Right kidney (tissue), 9 donors: ENCODE measurements at places on chromosomes 16 and 17.
A peak's percentile ranks its signal among the peaks of the same experiment; 100 is the strongest.

GRCh38 chr17:83181991-83182619 lies 102.7 kb downstream of the METRNL start:
- no peak for DNase-seq

DNA sequence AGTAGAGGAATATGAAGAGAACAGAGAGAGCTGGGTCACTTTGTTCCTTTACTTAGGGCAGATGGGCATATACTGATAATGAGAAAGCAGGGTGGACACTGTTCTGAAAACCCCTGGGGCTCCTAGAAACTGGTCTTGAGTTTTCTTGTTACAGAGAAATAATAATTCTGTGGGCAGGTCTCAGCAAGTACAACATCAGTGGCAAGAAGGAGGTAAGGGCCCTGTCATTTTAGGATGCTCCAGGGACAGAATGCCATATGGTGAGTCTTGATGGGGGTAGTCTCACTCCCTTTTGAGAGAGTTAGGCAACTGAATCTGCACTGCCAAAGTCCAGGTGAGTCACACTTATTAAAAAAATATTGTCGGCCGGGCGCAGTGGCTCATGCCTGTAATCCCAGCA lies 102.3 kb downstream of the KCNJ2 start:
- no peak for DNase-seq

- DNase-seq, result no peak
Observed at GRCh38 chr17:46039592-46040186, 40.6 kb downstream of the STH start.

DNA sequence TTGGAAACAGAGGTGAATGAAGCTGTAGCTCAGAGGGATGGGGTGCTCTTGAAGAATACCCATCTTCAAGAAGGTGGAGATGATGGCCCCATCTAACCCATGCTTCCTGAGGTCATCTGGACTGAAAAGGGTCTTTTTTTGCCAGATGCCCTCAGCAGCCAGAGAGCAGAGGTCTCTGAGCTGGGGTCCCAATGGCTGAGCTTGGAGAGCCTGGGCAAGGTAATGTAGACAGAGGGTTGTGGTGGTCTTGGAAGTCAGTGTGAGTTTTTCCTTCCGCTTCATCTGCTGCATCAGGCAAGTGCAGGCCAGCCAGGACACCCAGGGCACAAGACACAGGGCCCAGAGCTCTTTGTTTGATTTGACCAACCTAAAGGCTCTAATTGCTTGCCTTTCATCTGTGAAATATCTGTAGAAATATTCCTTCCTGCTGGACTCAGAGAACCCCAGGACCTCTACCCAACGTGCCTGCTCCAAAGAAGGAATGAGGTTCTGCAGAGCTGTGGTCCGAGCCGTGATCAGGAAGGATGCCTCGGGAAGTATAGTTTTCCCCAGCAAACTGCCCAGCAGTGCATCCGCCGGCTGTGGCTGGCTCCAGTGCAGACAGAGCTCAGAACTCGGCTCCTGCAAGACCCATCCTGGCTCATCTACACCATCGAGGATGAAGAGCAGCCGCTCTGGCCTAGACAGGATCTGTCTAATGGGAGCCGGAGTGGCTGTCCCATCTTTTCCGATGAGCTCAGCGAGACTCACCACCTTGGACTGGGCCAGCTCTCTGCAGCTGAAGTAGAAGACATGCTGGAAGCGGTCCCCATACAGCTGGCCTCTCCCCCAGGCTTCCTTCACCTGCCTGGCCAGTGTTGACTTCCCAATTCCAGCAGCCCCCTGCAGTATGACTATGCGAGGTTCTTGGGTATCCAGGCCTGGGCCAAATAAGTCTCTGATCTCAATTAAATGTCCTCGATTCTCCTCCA lies 25.2 kb downstream of the NLRP1 start:
- no peak for DNase-seq

- no peak for DNase-seq
Observed at GRCh38 chr17:31680126-31680525, 178.9 kb downstream of the COPRS start.

DNA sequence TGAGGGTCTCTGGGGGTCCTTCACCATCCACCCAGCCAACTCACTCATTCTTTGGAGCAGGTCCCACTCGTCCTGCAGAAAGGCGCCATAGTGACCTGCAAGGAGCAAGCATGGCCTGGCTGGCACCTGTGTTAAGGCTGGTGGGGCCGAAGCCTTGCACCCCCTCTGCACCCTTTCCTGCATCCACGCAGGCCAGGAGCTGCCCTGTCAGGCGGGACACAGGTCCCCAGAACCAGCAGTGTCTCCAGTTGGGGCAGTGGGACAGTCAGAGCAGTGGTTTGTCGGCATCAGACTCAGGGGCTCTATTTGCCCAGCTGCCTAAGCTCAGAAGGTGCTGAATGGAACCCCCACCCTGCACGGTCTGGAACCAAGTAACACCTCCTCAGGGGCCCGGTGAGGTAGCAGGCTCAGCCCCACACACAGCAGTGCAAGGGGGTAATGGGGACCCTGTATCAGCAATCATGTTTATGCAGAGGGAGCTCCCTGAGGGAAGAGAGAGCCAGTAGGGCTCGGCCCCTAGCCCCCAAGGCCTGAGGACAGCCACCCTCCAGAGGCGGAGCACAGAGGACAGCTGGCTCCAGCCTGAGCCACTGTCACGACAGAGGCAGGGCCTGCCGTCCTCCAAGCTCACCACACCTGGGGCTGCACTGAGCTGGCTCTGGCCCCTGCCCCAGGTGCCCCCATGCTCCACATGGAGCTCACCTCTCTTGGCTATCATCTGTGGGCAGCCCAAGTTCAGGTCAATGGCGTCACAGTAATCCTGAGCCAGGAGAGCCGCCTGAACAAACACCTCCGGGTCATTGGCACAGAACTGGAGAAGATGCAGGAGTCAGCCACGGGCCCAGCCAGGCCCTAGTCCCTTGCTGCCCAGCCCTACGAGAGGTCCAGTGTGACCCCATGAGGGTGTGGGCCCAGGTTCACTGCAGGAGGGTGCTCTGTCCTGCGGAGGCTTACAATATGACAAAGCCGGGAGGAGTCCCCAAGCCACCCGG lies 1.9 kb downstream of the DUS1L start:
- DNase-seq, result no peak

- no peak for DNase-seq
Observed at GRCh38 chr17:60305141-60305540, 86.8 kb downstream of the USP32 start.

DNA sequence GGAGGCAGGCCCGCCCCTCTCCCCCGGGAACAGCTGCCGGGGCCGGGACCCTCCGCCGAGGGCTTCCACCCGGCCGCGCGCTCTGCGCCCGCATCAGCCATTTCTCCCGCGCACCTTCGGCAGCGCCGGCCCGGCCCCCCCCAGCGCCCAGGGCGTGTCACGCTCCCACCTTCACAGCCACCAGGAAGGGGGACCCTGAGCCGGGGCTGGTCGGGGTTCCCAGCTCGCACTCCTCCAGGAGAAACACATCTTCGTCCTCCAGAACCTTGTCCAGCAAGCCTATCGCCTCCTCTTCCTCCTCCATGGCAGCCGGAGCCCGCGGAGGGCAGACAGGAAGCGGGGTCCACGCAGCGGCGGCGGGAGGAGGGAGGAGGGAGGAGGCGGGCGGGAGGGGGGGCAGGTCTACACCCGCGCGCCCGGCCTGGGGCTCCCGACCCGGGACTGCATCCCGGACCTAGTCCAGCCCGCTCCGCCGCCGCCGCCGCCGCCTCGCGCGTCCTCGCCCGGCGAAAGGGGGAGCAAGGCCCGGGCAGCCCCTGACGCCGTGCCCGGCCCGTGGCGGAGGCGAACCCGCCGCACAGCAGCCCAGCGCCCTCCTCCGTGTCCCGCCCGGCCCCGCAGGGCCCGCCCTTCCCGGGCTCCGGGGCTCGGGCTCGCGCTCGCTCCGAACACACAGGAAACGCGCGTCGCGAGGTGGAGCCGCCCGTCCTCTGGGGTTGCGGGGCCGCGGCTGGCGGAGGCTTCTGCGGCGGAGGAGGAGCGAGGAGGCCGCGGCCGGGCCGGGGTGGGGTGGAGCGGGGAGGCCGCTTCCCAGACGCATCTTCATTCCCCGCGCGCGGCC lies 70.8 kb downstream of the ABR start:
- peak; percentile 79 for DNase-seq

- DNase-seq, result no peak
Observed at GRCh38 chr17:40726919-40727318, 23.4 kb upstream of the KRT24 start.

DNA sequence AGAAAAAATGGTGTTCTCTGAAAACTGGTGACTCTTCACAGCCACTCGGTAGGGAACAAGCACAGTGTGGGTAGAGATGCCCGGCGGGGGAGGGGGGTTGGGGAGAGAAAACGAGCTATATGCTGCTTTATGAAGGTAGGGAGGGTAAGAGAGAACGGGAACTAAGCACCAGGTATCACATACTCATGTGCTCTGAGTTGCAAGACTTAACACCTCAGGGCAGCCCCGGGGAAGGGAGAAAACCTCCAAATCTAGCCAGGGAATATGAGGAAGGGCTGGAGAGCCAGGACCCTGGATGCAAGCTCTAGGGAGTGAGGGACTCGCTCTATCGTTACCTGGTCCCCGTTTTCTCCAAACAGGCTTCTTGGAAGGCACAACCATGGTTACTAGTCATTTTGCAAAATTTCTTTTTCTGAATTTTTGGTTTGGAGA lies 35.3 kb downstream of the HIC1 start:
- no peak for DNase-seq

DNA sequence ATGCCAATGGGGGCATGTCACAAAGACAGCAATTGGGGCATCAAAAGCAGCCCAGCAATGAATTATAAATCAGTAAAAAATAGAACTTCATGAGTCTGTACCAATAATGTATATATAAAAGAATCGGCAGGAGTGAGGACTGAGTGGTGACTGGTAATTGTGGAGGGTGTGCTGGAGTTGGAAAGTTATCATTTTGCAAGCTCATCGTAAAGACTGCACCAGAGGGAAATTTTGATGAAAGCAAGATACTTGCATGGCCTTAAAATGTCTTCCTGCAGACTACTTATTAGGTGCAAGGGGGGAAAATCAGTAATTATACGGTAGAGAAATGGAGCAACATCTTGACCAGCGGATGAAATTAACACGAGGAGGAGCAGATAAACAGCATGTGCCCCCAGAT lies 138.9 kb downstream of the AATF start:
- no peak for DNase-seq

DNA sequence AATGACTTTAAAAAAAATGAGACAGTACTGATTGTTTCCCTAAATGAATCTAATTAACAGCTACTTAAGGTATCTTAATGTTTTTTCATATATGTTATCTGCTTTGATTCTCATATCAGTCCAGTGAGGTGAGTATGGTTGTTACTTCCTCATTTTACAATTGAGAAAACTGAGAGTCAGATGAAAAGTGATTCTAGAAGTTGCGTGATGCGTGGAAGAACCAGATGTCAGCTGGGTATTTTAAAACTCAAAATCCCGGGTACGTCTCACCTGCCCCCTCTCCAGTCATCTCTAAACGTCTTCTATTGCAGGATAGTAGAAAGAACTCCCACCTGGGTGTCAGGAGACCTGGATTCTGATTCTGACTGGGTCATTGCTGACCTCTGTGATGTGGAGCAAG lies 89.2 kb downstream of the MAP2K6 start:
- DNase-seq, result no peak

- DNase-seq, result no peak
Observed at GRCh38 chr16:70440009-70440692, 1.3 kb upstream of the ST3GAL2 start.

DNA sequence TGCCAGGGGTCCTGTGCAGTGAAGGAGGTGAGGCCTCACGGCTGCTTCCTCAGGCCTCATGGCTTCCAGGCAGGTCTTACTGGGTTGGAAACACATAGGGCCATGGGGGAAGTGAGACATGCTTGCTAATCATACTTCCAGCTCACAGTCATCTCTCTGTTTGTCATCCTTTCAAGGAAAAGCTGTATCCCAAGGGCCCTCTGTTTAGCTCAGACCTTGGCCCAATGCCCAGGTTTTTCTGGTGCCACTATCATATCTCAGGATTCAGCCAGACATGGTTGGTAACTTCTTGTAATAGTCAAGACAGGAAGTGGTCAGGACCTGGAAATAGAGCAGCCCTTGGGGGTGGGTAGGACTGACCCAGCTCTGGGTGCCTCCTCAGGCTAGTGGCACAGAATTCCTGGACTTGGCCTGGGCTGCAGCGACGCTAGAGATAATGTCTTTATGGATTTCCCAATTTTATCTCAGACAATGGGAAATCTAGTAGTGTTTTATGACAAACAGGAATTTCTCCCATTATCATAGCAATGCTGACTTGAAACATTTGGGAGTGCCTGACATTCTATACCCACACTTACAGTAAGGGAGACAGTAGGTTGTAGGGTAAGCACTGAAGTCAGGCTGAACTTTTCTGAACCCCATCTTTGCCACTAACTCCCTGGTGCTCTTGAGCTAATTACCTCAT lies 13.5 kb upstream of the ITGB3 start:
- DNase-seq, result no peak

DNA sequence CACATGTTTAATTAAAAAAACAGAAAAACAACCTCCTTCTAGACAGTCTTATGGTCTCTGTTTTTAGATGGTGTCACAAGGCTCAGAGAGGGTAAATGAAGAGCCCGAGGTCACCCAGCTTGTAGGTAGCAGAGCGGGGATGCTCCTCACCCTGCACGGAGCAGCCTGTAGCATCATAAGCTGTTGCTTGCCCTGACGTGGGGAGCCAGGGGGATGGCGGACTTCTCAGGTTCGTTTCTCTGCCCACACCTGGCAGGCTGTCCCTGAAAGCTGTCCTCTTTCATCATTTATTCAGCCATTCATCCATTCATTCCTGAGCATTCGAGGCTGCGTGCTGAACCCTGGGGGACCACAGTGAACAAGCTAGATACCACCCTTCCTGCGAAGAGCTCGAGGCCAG lies 75.7 kb upstream of the KSR1 start:
- DNase-seq, result no peak

GRCh38 chr16:5412731-5413130 lies 315.1 kb upstream of the EEF2KMT start:
- peak; percentile 4 for DNase-seq

- no peak for DNase-seq
Observed at GRCh38 chr17:55420067-55420775, 1.4 kb downstream of the MMD start.

DNA sequence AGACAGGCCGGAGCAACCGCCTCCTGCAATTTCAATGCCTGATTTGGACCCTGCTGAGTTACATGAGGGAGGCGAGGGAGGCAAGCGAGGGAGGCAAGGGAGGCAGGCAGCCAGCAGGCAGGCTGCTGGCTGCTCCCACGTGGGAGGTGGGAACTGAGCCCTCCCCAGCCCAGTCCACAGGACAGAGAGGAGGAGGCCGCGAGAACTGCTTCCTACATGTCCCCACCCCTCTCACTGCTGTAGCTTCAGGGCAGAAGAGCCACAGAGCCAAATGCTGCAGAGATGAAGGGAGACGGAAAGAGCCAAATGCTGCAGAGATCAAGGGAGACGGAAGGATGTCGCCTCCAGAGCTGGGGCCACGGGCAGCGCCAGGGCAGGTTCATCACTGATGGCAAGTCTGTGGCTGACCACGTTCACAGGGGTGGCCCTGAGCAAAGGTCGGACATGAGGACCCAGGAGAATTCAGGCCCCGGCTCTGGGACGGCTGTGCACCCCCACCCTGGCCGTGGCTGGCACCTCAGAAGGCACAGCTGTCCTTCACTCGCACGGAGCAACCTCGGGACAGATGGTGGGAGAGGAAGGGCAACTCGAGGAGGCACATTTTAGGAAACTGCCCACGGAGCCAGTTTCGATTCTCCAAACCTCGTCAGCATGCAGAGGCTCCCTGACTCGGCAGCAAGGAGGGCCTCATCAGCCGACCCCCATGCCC lies 21.5 kb downstream of the RPH3AL start:
- DNase-seq, result peak; percentile 42

GRCh38 chr17:17384961-17385360 lies 81.8 kb downstream of the NT5M start:
- DNase-seq, result no peak
